ENCODE measurements at places on chromosomes 1 and 21.

GRCh38 chr1:178784131-178784536 lies 59.1 kb downstream of the RALGPS2 start:
- no peak for DNase-seq

- DNase-seq: no peak
Measured at GRCh38 chr1:216855810-216856209, 132.6 kb upstream of the ESRRG start.

GRCh38 chr1:205058853-205059252 lies 15.8 kb downstream of the CNTN2 start:
- no peak for DNase-seq

DNA sequence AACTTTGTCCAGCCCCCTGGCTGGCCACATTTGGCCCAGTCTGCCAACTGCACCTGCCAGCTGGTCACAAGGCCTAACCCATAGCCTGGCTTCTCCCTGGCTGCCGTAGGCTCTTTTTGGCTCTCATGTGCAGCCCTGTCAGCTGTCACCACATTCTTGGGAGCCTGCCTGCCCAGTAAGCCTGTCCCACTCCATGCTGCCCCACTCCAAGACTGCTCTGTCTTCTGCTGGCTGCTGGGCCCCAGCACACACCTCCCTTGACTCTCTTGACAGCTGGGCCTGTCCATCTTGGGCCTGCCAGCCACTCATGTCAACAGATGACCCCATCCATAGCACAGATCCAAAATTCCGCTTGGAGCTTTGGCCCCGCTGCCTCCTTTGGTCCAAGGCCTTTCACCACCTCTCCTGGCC lies 74.3 kb upstream of the EDN2 start:
- DNase-seq: no peak

- DNase-seq: no peak
Measured at GRCh38 chr1:231337043-231337471, 595 bp downstream of the EXOC8 start.

GRCh38 chr1:118739501-118739900 lies 248.6 kb downstream of the TBX15 start:
- DNase-seq: no peak

- no peak for DNase-seq
Measured at GRCh38 chr21:16378525-16378924, 648.7 kb downstream of the USP25 start.

GRCh38 chr21:35510957-35511695 lies 462.0 kb upstream of the RUNX1 start:
- no peak for DNase-seq

GRCh38 chr1:172778456-172779455 lies 119.9 kb downstream of the FASLG start:
- DNase-seq: no peak

DNA sequence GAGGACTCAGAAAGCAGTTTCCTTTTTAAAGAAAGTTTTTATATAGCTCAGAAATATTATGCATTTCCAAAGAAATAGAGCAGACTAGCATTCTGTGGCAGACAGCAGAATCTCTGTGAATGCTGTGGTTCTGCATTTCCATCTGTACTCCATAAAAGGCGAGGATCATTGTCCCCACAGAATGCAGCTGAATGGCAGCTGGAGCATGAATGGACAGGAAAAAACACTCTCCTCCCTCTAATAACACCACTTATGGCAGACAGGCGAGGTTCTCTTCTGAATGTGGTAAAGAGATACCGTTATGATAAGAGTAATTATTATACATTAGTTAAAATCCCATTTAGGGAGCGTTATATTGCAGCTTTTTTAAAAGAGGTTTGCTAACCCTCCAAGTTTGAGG lies 81.4 kb upstream of the WLS start:
- DNase-seq: no peak

DNA sequence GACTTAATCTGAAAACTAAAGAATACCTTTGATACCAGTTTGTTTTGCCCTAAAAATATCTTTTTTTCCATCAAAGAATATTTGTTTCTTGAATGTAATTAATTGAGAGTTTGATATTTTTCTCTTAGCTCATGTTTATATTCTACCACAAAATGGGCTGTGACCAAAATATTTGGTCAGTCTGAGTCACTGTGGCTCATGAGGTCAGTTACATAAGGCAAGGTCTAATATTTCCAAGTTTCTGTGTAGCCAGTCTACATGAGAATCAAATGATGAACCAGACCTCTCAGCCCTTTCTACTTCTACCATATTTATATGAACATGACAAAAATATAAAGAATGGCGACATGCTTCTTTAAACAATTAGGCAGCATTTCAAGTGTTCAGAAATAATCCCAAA lies 83.0 kb upstream of the IVNS1ABP start:
- DNase-seq: no peak

DNA sequence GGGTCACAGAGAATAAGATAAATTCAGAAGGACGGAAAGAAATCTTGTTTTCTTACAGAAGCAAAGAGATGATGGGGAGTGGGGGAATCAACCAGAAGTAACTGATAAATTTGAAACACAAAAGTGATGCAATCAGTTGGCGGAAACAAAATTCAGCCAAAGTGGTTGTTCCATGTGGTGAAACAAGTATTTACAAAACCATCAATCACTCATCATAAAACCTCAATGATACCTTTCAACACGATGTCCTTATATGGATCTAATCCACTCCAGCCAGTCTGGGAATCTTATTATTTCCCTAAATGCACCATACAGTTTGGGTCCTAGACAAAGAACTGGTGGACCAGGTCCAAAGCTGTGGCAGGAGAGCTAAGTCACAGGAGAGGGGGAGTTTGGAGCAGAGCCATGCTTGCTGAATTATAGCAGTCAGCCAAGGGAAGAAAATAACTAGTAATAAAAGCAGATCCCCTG lies 303.8 kb upstream of the LRRC7 start:
- DNase-seq: no peak

DNA sequence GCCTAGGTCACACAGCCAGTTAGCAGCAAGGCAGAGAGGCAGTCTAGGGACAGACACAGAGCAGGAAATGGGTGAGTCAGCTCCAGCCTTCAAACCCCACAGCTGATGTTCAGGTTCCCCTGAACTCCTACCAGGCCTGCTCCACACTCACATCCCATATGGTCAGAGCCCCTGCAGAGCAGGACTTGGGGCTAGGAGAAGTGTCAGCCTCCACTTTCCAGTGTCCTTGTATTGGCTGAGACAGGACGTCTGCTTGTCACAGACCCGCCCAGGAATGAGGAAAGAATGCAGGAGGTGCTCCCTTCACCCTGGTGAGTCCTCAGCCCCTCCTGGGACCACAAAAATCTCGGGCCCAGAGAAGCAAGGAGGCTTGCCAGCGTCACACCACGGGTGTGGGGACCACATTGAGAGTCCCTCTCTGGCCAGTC lies 92.5 kb downstream of the LACTBL1 start:
- no peak for DNase-seq

DNA sequence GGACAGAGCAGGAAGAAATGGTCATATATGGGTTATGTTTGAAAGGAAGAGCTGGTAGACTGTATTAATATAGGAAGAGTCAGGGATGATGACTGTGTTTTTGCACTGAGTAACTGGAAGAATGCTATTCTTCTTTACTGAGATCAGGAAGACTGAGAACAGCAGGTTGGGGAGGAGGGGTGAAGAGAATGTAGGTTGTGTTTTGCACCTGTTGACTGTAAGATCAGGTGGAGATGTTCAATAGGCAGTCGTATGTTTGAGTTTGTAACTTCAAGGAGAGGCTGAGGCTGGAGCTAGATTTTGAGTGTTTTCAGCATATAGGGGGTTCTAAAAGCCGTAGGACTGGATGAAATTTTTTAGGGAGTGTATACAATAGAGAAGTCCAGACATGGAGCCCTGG lies 97.2 kb downstream of the CAMTA1 start:
- no peak for DNase-seq

GRCh38 chr1:204219971-204220616 lies 6.3 kb upstream of the GOLT1A start:
- DNase-seq: no peak

- no peak for DNase-seq
Measured at GRCh38 chr21:44299085-44299457, 782 bp upstream of the PFKL start.

DNA sequence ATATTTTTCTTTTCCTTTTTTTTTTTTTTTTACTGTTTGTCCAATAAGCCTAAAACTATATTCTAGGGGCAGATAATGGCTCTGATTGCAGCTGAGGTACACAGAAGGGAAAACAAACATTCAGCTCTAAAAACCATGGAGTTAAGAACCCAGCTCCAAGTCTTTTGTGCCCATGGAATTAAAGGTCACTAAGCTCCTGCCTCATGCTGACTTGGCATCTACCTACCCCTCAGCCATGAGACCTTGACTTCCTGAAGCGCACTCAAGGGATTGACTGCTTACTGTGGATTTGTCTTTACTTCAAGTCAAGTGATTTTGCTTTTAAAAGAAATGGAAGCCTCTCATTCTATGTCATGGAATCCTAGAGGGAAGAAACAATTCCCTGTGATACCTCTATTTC lies 192.3 kb downstream of the AMY1C start:
- no peak for DNase-seq

DNA sequence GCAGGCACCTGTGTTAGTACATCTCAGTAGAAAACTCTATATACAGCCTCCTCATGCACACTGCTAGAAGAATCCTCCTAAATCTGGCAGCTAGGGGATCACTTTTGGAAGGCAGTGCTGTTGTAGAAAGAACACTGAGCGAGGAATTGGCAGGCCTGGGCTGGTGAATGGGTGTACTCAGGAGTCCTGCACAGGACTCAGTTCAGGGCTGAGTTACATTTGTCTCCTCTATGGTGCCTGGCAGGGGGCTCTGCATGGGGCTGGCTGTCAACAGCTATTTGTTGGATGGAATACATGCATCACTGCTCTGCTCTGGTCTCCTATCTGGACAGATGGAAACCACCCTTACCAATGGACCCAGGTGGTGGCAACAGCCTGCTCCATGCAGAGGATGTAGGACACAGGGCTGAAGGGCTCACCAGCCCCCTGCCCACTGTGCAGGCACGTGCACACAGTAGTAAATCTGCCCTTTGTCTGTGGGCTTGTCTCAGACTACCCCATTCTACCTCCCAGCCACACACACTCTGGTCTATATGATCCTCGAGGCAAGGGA lies 74.2 kb downstream of the LRIG2 start:
- DNase-seq: no peak

DNA sequence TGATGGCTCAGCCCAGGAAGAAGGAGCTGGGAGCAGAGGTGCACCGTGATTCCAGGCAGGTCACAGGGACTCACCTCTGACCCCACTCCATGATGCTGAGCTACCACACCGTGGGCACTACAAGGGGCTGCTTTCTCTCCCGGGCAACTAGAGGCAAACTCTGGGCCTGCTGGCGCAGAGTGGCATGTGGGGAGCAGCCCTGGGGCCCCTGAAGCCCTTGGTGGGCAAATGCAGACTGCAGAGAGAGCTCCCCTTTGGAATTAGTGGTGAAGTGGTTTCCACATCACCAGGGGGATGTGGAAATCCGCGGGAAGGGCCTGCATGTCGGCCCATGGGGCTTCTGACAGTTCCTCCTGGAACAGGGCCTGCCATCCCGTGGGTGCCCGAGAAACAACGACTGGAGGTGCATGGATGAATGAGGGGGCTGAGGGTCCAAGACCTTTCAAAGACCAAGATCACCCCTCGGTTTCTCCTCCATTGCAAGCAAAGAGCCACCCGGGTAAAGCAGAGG lies 11.8 kb upstream of the MMEL1 start:
- DNase-seq: no peak

GRCh38 chr1:99627615-99628014 lies 18.3 kb upstream of the PALMD start:
- no peak for DNase-seq

- DNase-seq: peak; percentile 67
Measured at GRCh38 chr1:37682334-37682987, 9.9 kb upstream of the CDCA8 start.

DNA sequence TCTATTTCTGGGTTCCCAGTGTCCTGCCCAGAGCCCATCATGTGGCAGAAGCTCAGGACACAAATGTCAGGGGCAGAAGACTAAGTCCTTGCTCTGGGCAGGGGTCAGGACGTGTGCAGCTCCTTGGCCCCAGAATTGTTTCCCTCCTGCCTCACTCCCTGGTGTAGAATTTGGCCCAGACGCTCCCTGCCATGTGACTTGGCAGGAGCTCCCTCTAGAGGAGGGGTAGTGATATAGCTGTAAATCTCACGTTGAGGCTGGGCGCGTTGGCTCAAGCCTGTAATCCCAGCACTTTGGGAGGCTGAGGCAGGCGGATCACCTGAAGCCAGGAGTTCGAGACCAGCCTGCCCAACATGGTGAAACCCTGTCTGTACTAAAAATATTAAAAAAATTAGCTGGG lies 91.2 kb downstream of the UBIAD1 start:
- no peak for DNase-seq

DNA sequence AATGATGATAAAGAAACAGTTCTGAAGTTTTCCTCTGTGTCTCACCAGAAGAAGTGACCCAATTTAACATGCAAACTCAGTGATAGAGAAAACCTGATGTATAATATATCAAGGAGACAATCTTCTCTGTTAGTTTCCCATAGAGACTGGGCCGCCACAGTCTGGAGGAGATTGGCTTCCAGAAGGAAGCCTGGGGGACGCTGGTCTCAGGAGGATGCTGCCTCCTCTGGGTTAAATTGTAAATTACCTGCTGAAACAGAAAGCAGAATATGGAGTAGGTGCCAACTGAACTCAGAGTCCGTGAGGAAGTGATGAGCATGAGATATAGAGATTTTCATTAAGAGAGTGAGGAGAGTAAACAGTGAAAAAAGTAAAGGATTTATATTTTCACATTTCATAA lies 15.8 kb downstream of the OR14I1 start:
- DNase-seq: no peak

DNA sequence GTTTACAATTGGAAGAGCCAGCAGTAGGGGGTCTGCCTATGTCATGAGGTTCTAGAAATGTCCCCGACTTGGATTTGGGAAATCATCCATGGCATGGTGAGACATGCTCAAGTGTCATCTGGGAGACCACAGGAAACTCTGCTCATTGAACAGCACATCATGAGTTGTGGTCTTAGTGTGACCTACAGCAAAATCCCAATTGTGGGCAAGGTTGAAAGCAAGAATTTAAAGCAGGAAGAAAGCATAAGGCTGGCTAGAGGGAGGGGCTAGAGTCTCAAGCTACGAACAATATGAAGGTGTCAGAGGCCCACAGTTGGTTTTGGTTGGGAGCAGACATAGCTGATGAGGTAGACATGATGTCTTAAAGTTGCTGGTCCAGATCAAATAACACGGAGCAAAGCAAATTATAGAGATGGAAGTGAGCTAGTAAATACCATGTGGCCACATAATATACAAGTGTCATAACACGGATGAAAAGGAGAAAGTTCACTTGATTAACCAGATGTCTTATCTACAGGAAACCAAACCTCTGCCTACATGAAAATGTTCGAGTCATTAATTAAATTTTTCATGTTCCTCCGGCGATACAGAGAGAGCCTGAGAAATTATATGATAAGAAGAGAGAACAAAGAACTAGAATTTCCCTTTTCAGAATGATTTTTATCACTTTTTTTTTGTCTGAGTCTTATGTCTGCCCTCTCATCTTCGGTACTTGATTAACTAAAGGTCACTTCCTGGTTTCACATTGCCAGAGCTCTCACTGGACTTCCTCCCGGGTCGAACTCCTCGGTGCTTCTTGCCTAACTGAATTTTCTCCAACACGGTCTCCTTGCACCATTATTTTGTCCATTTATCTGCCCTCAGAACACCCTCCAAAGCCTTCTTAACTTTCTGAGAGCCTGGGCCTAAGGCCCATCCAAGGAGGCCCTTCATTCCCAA lies 67.5 kb upstream of the DUSP10 start:
- DNase-seq: no peak

All from stimulated activated CD4-positive, alpha-beta T cell treated with anti-CD3 and anti-CD28 coated beads, Interleukin-12 subunit alpha, Interleukin-12 subunit beta, amount 100 ng/mL, for 48 hours (primary cell).